Sigmoid colon (tissue), 7 donors: ENCODE measurements at places on chromosomes 4 and X. TPM values are rescaled to one million over a fixed set of nuclear protein-coding genes. Genes with fewer than 3 reads are reported as not detected.

- DNase-seq: no peak
Observed at GRCh38 chr4:120004054-120004453, 62.6 kb downstream of the MAD2L1 start.

DNA sequence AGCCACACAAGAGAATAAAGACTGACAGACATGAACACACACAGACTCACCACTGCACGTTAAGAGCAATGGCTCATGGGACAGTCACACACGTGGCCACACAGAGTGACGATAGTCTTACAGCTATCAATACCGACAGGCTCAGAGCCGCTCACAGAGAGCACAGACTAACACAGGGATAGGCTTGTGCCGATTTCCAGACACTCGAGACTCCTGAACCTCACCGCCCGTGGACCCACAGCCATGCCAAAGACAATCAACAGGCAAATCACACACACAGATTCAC lies 716 bp upstream of the SLC38A5 start:
- no peak for DNase-seq

- no peak for DNase-seq
Observed at GRCh38 chr4:141802333-141802732, 165.9 kb downstream of the IL15 start.

The IL13RA1 gene
- polyA plus RNA-seq: 37.0 TPM

The OPRPN gene
- polyA plus RNA-seq: not detected

DNA sequence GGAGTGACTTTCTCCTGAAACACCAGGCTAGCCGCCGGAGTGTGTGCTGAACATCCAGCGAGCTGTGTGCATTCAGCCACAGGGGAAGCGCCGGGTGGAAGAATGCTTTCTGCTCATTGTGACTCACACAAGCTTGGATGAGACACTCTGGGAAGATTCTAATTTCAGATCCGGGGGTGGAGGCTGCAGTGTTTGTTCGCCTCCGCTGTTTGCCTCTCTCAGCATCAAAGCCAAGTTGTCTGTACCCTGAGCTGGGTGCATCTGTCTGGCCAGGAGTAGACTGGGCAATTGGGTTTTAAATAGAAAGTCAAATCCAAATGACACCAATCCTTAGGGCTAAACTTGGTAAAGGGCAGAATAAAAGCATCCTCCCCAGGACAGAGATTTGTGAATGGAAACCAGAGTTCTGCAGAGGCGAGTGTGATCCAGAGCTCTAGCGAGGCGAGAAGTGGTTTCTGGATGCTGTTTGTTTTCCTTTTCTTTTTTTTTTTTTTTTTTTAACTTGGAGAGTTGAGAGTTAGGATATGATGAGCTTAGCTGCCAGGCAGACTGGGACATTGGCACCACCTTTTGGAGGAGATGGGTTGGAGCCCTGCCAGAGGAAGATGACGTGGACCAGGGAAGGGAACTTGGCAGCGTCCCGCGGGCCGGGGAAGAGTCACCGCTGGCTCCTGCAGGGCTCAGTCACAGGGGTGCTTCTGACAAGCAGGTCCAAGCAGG lies 196.0 kb upstream of the PSAPL1 start:
- no peak for DNase-seq

The IL9R gene
- not detected for polyA plus RNA-seq

The HSFX3 gene
- polyA plus RNA-seq: not detected

DNA sequence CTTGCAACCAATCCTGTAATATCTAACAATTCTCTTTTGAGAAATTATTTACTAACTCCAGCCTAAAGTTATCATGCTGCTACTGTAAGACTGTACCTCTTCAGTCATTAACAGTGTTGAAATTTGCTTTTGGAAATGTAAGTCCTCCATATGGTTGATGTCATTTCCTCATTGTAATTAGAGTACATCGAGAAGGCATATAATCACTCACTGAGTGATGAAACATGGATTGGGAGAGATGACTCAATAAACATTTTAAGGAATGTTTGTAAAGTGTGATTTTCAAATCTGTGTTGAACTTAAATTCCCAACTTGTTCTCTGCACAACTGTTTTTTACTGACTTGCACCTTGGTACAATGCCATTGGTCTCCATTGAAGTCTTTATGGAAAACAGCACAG lies 61.2 kb downstream of the HMGB2 start:
- DNase-seq: no peak

The DMP1 gene
- not detected for polyA plus RNA-seq

GRCh38 chrX:70422851-70423341 lies at the start of gene GDPD2:
GDPD2 (plus strand) TSS chrX:70423314; CDS start chrX:70424985, 1,671 bp downstream.
- DNase-seq: no peak

- DNase-seq: no peak
Observed at GRCh38 chr4:14768449-14768848, 233.8 kb upstream of the CPEB2 start.

DNA sequence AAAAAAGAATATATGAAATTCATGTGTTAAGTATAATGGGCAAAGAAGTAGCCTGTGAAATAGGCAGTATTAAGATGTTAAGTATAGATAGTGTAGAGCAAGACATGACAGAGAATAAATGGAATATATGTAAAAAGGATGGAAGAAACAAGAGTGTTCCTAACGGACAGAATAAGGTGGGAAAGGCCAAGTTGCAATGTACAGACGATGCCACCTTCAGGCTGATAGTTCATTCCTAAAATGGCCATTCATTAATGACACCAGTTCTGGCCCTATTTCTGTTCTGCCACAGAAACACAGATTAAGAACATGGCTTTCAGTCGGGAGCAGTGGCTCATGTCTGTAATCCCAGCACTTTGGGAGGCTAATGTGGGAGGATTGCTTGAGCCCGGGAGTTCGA lies 4.4 kb upstream of the FAM184B start:
- no peak for DNase-seq
